Bone marrow (tissue), 2 donors: ENCODE measurements at places on chromosomes 6 and 20.

DNA sequence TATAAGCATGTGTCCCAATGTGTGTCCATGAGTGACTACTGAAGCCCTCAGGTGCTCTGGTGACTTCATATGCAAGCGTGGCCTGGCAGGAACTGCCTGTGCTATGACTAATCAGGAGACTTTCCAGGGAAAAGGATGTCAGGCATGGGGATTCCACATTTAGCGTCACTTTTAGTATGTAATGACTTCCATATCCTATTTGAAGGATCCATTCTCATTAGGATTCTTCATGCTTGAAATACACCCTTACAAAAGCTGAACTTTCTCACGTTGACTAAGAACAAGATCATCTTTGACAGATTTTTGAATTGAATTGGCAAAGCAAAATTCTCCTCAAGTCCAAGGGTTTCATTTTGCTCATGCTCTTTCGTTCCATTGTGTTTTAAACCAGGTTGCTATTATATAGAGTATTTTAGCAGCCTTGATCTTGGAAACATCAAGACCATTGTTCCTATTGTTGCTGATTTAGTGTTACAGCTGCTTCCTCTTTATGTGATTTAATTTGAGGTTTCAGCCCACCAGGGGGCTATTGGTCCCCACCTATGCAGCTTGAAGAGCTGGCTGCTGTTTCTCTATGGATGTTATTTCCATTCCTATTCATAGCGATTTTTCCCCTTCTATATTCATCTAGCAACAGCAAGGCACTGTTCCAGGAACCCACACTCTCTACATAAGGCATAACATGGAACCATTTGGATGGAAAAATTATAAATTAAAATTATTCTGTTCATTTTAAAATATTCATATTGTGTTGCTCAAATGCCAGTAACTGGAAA is 418.6 kb downstream of the CDKAL1 start:
- no peak for DNase-seq

GRCh38 chr6:67854098-67854497 is 781.0 kb upstream of the ADGRB3 start:
- no peak for DNase-seq

DNA sequence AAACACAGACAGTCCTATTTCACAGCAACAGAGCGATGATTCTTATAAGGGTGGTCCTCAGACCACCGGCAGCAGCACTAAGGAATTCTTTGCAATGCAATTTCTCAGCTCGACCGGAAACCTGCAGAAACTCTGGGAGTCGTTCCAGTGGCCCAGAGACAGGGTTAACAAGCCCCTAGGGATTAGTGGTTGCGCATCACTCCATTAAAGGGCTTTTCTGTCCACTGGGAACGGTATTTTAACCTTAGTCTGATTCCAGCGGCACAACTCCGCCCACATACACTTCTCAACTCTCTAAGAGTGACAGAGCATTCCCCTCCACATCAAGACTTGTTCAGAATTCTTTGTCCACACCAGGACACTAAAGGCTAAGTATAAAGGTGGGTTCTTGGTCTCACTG is 341.5 kb downstream of the TFAP2A start:
- no peak for DNase-seq

DNA sequence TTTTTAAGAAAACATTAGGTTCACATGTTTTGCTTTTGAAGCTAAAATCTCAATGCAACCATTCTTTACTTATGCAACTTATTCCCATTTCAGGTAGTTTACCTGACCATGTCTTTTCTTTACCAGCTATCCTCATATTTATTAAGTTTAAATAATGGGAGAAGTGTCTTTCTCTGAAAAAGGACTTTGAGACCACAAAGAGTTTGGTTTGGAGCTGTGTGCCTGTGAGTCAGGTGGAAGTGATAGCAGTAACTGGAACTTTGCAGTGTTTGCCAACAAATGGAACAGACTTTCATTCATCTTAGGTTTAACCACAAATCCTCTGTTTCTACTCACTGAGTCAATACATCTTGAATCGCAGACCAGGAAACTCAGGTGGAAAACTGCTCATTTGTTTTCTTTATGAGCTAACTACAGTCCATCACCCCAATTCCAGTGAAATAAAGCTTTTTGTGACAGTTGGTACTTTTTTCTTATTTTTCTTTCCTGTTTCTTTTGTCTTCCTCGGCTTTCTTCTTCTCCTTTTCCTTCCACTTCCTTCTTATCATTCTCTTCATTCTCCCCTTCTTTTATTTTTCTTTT is 148.3 kb upstream of the RIN2 start:
- no peak for DNase-seq
